SW480 (cell line): ENCODE measurements at places on chromosomes 5 and 9.

- peak; percentile 23 for DNase-seq
Measured at GRCh38 chr5:616484-617039, 4.4 kb downstream of the CEP72 start.

- DNase-seq = no peak
Measured at GRCh38 chr5:117859176-117859575, 1129.2 kb downstream of the DTWD2 start.

GRCh38 chr5:159887050-159887449 lies 29.2 kb upstream of the ADRA1B start:
- no peak for DNase-seq

DNA sequence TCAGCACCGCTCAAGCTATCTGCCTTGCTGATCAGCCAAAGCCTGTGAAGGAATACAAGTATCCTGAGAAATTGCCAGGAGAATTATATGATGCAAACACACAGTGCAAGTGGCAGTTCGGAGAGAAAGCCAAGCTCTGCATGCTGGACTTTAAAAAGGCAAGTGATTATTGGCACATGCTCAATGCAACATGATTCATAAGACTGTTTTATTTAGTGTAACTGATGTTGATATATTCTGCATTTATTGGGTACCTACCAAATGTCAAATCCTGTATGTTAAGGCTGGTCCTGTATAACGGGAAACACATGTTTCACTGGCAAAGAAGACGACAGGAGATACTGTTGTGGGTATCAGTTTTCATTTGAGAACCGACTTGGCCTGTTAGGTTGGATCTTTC lies 69.0 kb downstream of the ADAMTS16 start:
- DNase-seq = no peak
